Inflammatory macrophage treated with lipopolysaccharide for 4 hours (primary cell): ENCODE measurements at places on chromosomes 6 and 20.
A peak's percentile ranks its signal among the peaks of the same experiment; 100 is the strongest.

- no peak for DNase-seq
Observed at GRCh38 chr6:138258197-138258596, 39.9 kb upstream of the PBOV1 start.

- no peak for DNase-seq
Observed at GRCh38 chr20:10119336-10119735, 84.5 kb downstream of the ANKEF1 start.

GRCh38 chr6:161436106-161436876 is 162.4 kb upstream of the AGPAT4 start:
- DNase-seq: no peak

DNA sequence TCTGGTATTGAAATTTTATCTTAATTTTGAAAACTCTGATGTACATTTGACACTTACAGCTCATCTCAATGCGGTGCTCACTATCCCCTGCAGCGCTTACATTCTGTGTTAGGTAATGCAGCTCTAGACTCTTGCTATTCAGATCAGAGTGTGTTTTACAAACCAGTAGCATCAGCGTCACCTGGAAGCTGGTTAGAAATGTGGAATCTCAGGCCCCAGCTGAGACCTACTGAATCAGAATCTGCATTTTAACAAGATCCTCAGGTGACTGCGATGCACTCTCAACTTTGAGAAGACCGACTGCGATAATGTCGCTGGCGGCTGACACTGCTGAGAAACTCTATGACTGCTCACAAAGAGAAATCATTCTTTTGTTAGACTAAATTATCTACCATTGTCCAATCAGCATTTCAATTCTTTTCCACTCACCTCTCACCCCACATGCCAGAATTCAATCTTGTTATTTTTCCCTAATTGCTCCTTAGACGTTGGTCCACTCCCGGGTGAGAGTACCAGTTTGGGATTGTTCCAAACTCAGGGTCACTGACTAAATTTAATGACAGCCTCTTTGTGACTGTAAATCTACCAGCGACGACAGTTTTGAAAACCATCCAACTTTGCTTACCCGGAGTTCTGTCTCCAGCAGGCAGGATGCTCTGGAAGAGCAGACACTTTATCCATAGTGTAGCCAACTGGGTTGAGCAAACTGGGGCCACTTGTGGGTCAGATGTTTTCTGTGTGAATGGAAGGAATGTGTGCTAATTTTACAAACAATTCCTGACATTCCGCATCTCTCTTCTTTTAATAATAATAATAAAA is 140.1 kb upstream of the BTBD3 start:
- DNase-seq: no peak

GRCh38 chr6:30060606-30061091 is 416 bp upstream of the POLR1H start:
- DNase-seq: peak; percentile 60

DNA sequence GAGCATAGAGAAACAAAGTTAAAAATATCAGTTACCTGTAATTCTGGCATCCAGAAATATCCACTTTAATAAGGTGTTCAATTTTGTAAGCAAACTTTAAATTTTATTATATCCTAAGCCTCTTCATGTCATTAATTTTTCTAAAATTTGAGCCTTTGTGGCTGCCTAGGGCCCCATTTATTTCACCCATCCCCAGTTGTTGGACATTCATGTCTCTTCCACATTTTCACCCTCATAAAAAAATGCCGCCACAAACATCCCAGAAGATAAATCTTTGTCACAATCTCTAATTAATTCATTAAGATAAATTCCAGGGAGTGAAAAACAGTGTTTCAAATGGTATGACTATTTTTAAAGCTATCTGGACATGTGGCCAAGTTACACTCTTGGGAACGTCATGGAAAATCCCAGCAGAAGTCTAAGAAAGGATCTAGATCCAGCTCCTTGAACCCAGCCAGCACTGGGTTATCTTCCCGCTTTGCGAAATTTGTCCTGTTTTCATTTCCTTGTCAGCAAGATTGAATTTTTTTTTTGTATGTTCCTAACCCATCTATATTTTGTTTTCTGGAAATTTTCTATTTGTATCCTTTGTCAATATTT is 97.2 kb downstream of the TMEM242 start:
- DNase-seq: no peak

DNA sequence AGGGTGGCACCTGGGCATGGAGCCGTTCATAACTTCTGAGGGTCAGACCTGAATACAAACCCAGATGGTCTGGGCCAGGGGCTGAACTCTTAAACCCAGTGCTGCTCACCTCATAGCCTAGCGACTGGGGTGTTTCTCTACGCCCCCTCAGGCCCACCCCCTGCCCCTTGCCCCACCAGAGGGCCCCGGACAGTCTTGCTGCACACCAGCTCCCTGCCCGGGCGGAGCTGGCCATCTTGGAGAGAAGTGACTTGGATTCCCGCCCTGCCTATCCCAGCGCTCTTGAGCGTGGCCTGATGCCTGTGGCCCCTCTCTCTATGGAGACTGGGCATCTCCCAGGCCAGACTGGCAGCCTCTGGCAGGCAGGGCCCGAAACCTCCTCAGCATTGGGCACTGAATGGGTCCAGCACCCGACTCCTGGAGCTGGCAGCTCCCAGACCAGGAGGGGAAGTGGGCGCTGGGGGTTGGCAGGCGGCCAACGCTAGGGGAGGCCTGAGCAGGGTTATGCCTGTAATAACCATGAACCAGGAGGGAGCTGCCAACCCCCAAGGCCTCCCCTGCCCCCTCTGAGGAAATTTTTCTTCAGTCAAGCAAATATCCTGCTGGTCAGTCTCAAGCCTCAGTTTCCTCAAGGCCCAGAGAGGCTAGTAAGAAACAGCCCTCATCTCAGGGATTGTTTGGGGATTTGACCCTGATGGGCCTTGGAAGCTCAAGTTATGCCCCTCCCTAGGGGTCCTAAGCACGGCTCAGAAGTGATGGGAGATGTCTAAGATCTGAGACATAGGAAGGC is 169.5 kb downstream of the VEGFA start:
- no peak for DNase-seq

GRCh38 chr6:11852061-11852651 is 73.6 kb upstream of the ADTRP start:
- DNase-seq: peak; percentile 73

- peak; percentile 77 for DNase-seq
Observed at GRCh38 chr20:50029697-50030461, 47.1 kb downstream of the SNAI1 start.
